Ascending aorta (tissue), 2 donors: ENCODE measurements at places on chromosomes 3 and 15. TPM values are rescaled to one million over a fixed set of nuclear protein-coding genes. Genes with fewer than 3 reads are reported as not detected.

Gene BNC1
- not detected for total RNA-seq

- DNase-seq: no peak
Measured at GRCh38 chr3:12756175-12756574, 2.9 kb downstream of the TMEM40 start.

DNA sequence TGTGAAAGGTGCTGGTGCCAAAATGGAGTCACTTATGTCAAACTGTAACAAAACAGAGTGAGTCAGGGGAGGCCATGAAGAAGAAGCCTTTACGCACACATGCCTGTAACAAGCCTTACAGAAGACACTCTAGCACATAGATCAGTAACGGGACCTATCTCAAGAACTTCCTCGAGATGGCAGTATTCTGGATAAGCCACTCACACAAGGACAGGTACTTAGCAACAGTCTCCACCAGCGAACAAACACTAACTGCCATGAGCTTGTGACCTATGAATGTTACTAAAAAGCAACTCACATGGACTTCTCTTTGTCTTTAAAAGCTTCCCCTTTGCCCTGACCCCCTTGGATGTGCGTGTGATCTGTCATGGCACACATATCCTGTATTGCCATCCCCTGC, 235.1 kb downstream of the CD47 start:
- DNase-seq: no peak

Gene CSNK1G1
- 12.9 TPM for total RNA-seq

Gene DRD3
- not detected for total RNA-seq

- peak; percentile 82 for DNase-seq
Measured at GRCh38 chr15:33154351-33155166, 40.0 kb downstream of the FMN1 start.

- DNase-seq: no peak
Measured at GRCh38 chr3:41120460-41120859, 78.8 kb upstream of the CTNNB1 start.

- no peak for DNase-seq
Measured at GRCh38 chr3:10356461-10356981, 35.6 kb upstream of the SEC13 start.

DNA sequence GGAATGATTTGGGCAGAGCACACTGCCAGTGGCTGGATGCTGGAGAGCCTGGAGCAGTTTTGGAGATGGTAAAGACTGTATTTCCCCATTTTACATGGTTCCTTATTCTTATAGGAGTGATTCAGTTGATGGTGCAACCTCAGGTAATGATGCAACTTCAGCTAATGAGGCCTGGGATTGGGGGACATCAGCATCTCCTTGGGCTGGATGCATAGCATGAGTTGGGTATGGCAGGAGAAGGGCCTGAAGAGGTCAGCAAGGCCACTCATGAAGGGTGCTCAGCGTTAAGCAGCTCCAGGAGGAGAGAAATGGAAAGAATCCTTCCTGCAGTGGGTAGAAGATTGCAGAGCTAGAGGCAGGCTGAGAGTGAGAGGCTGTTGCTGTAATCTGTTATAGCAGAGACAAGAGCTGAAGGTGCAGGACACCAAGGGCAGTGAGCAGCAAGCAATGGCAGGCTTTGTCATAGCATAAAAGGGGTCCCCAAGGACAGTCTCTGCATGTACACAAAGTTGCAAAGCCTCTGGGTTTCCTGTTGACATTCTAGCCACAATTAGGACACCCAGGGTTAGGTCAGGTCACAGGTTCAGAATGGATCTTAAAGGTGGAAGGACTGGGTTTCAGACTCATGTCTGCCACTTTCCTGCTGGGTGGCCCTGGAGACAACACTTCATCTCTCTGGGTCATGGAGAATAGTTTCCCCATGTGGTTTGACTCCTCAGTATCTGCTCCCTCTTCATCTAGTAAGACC, 29.5 kb upstream of the SNRK start:
- no peak for DNase-seq

GRCh38 chr3:198030125-198030524, 70.1 kb downstream of the LMLN start:
- DNase-seq: no peak

DNA sequence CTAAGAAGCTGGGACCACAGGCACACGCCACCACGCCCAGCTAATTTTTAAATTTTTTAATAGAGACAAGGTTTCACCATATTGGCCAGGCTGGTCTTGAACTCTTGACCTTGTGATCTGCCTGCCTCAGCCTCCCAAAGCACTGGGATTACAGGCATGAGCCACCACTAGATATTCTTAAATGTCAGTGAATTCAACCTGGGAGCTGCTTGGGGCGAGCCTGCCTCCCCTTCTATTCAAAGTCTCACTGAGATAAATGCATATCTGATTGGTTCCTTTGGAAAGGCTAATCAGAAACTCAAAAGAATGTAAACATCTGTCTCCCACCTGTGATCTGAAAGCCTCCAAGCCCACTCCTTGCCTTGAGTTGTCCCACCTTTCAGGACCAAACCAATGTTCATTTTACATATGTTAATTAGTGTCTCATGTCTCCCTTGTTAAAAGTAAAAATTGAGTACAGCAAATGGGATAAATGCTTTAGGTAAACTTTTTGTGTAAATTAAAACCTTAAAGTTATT, 15.0 kb downstream of the CYP11A1 start:
- no peak for DNase-seq

GRCh38 chr3:23710555-23710954, 95.2 kb upstream of the UBE2E1 start:
- no peak for DNase-seq

- no peak for DNase-seq
Measured at GRCh38 chr15:32657198-32657883, 15.8 kb downstream of the SCG5 start.

- DNase-seq: no peak
Measured at GRCh38 chr15:100783760-100784492, 95.7 kb upstream of the ALDH1A3 start.

- no peak for DNase-seq
Measured at GRCh38 chr15:85588677-85589076, 206.0 kb downstream of the KLHL25 start.

Gene KLHL40
- not detected for total RNA-seq

Gene NUSAP1
- total RNA-seq: not detected

Gene C2CD4A
- total RNA-seq: not detected

- DNase-seq: no peak
Measured at GRCh38 chr3:65783117-65783516, 255.6 kb downstream of the MAGI1 start.

DNA sequence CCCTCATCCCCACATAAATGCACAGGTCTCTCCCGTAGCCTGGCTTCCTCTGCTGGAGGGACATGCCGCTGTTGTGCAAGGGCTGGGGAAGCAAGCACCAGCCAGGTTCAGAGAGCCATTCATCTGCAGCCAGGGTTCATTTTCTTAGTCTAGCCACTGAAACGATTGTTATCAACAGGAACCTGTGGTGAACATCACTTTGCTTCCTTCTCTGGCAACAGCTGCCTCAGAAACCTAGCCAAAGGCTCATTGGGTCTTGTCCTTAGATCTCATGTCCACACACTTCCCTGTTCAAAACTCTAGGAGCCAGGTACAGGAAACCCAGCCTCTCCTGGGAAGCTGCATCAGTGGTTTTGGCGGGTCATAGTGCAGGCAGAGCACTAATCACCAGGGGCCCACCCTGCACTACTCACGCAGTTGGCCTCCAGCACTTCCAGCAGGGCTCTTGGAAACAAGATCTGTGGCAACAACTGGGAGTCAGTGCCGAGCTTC, 47.0 kb downstream of the OXNAD1 start:
- DNase-seq: peak; percentile 77
